ENCODE measurements at places on chromosomes 11 and 22.

DNA sequence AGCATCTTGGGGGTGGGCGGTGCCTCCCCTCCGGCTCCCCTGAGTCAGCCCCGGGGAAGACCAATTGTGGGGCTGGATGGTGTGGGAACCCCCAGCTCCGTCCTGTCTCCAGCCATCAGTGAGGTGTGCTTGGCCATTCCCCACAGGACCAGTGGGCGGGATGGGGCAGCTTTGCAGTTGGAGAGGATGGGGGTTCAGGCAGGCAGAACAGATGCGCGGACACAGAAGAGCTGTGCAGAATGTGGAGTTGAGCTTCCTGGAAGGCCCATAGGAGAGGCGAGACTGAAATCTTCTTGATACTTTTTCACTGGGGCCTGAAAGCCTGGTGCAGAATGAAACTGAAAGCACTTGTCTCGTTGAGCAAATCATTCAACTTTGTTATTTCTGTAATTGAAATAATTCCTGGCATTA, 23.8 kb downstream of the PARVB start:
- DNase-seq = no peak

DNA sequence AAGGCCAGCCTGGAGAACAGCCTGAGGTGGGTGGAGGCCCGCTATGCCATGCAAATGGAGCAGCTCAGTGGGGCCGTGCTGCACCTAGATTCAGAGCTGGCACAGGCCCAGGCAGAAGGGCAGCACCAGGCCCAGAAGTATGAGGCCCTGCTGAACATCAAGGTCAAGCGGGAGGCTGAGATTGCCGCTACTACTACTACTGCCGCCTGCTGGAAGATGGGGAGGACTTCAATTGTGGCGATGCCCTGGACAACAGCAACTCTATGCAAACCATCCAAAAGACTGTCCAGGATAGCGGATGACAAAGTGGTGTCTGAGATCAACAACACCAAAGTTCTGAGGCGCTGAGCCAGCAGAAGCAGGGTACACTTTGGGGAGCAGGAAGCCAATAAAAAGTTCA, 3.1 kb upstream of the TMEM218 start:
- DNase-seq = no peak

GRCh38 chr11:124394408-124394807, 4.4 kb downstream of the OR8B3 start:
- no peak for DNase-seq

DNA sequence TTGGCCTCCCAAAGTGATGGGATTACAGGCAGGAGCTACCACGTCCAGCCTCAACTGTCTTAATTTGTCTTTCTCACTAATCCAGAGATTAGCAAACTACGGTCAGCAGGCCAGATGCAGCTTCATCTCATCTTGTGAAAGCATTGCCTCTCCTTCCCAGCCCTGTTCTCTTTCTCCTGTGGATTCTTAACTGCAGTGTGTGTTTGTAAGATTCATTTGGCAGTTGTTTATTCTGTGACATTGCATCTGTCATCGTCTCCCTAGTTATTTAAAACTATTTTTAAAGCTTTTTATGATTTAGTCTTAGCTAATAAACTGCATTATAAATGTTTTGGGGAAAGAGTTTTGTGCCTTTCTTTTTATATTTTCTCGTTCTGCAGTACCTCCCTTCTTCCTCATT, 29.2 kb downstream of the RNF169 start:
- DNase-seq = no peak

DNA sequence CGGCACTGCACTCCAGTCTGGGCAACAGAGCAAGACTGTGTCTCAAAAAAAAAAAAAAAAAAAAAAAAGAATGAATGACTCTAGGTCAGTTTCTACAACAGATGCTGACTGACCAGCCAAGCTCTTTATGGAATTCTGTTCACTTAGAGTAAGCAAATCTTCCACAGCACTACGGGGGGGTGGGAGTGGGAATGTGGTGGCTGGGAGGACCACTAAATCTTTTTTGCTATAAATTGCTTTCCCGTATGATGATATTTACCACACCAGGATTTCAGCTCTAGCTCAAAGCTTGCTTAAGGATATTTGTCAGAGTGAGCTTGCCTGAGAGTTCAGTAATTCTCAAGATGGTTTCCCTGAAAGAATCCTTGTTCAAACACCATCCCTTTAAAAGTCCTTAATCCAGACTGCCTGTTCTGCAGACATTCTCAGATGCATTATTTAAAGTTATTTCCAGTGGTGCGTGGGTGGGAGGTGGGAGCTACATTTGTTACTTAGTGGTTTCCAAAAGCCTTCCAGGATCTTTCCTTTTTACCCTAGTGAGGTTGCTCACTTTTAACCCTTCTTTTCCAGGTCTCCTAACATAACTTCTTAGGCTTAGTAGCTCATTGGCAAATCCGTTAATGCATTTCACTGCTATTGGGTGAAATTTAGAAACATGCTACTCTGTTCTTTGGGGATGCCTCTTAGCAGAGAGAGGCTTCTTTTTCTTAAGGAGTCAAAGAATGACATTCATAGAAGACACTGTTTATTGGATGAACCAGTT, 65.9 kb downstream of the UBASH3B start:
- DNase-seq = no peak

DNA sequence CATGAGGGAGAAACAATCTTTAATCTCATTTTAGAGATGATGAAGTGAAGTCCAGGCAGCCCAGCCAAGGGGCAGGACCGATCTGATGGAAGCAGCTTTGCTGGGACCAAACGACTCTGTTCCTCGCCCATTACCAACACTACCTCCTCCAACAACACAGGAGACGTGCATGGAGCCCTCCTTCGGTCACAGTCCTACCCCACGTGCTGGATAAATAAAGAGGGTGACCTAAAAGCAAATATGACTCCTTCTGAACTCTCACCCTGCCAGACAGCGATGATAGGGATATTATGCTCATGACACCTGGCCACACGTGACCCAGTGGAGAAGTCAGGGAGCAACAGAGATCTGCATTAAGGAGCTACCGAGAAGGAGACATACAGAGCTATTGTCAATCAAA, 26.0 kb downstream of the SCGB1A1 start:
- DNase-seq = no peak

DNA sequence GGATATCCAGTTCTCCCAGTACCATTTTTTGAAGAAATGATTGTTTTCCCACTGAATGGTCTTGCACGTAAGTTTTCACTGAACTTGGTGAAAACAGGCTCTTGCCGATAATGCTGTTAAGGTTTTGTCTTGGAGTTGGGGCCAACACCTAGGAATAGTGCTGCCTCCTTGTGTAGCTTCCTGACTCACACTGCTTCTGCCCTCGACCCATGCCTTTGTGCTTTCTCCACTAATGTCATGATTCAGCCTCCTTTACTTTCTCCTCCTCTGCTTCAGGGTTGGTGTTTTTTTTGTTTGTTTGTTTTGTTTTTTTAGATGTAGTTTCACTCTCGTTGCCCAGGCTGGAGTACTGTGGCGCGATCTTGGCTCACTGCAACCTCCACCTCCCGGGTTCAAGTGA, 30.2 kb downstream of the SLC5A1 start:
- no peak for DNase-seq

DNA sequence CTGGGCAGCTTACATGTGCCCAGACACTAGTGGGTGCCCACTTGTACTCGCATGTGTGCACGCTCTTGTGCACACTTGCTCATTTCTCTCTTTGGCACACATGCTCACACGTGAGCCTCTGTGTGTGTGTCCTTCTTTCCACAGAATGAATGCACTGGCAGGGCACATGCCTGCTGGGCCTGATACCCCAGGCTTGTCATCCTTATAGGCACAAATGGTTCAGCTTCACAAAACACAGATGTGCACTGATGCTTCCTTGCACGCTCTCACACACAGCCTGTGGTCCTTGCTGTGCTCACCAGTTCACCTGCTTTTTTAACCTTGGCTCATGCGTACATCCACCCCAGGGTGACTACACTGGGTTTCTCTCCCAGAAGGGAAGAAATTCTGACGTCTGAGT, 174.8 kb downstream of the BUD13 start:
- DNase-seq = no peak

DNA sequence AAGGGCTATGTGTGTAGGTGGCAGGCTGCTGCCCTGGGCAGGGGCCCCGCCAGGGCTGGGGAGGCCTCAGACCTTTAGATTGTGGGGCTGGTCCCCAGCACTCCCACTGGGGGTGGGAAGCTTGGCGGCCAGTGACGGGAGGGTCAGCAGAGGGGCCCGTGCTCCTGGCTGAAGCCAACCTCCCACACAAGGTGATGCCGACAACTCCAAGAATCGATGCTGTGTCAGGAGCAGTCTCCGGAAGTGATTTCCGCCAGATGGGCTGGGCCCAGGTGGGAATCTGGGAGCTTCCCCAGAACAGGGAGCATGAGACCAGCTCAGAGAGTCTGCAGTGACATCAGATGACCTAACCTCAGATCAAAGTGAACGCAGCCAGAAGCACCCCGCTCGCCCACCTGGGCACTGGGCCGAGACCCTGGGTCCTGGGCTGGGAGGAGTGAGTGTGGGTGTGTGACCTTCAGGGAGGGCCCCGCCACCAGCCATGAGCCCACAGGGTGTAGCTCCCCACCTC, 7.7 kb downstream of the TRPM5 start:
- no peak for DNase-seq

GRCh38 chr11:33021501-33021900, 5.8 kb downstream of the DEPDC7 start:
- no peak for DNase-seq

DNA sequence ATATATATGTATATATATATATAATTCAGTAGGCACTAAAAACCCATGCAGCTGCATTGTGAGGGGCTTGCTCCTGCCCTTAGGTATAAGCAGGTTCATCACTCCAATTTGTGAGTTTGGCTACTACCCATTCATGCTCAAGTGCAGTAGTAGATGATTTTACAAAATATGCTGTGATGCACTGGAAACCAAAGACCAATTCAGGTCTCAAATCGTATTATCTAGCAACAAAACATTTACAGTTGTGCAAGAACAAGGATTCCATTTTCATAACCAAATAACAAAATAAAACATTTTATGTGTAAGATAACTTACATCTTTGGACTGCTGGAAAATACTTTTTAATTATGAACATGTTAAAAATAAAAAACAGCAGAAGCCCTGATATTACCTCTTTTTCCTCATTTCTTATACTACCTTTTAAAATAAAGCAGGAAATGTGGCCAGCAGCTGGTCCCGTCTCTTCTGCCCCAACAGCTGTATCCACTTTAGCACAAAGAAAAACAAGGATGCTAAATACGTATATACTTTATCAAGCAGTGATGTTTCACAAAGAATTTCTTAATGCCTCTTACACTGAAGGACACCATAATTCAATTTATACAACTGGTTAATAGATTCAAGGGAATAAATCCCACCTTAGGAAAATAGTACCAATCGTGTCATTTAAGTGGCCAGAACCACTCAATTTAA, 2.8 kb downstream of the CREBZF start:
- no peak for DNase-seq

DNA sequence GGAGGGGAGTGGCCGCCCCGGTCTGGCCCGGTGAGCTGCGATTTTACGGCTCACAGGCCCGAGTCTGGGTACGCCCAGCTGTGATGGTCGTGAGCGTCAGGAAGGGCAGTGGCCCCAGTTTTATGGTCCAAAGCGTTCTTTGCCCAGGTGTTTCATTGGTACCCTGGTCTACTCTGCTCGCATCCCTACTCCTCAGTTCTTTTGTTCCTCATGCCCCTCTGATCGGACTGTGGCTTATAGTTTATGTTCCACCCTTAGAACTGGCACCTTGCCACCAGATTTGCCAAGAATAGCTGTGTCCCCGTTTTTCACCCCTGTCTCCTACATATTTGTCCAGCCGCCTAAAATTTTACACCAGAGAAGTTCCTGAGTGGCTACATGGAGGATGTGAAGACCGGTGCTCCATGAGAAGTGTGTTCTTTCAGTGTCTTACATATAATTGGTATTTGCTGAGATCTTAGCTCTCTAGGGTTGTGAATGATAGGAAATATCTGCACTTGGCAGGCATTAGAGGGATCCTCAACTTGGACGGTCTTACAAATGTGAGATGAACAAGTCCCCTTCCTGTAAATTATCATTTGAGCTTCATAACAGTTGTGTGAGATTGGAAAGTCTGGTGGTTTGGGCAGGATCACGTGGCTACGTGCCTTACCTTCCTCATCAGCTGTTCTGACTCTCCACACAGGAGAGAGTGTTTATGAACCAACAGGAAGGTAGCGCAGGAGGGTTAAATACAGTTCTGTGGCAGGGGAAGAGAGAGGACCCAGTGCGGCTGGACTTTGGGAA, 1.1 kb downstream of the PANX1 start:
- no peak for DNase-seq

- no peak for DNase-seq
These were observed 34.5 kb downstream of the TENM4 start for GRCh38 chr11:79406376-79406775.

GRCh38 chr22:17633217-17633997, 4.9 kb upstream of the ATP6V1E1 start:
- DNase-seq = no peak

GRCh38 chr11:56910785-56911184, 77.9 kb upstream of the OR5AK2 start:
- DNase-seq = no peak

GRCh38 chr22:40213478-40213877, 35.8 kb downstream of the TNRC6B start:
- DNase-seq = no peak

DNA sequence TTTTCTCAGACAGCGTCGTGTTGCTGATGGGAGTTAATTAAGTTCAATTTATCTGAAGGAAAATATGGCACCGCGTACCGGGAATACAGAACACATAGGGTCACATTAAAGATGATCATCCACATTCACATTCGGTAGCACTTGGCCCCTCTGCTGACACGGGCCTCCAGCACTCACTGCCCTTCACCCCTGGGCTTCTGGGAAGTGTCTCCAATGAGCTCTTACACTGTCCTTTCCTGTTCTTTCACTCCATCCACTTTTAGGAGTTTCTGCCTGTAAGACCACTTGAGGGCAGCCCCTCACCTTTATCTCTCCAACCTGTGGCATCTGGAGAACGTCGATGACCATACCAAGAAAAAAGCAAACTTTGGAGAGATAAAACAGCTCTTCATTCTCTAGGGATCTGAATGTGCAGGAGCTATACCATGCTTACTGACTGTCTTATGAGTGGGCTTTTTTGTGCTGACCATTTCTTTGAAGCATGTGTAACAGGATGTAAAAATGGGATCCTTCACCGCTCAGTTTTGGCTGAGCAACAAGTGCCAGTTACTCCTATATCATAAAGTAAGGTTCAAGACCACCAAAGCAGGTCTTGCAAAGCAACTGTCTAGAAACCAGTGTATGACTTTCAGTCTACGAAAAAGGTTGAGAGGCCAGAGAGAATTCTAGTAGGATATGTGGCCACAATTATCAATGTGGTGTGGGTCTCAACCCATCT, 1.1 kb upstream of the SERGEF start:
- DNase-seq = no peak

Data from hippocampal formation (tissue), 2 donors.